ENCODE measurements at places on chromosomes 13 and 19. TPM values are rescaled to one million over a fixed set of nuclear protein-coding genes. Genes with fewer than 3 reads are reported as not detected.

ZNF460 gene
- 62.5 TPM for total RNA-seq

DNA sequence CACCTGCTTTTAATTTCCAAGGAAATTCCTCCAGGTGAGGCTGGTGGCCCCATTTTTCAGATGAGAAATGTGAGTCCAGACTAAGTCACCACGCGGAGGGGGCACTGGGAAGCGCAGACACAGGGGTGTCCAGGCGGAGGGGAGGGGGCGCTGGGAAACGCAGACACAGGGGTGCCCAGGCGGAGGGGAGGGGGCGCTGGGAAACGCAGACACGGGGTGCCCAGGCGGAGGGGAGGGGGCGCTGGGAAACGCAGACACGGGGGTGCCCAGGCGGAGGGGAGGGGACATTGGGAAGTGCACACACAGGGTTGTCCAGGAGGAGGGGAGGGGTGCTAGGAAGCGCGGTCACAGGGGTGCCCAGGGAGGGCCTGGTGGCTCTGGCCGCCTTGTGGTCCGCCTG, 3.5 kb downstream of the GRK1 start:
- DNase-seq: no peak

ZNF415 gene
- total RNA-seq: 0.51 TPM

DNA sequence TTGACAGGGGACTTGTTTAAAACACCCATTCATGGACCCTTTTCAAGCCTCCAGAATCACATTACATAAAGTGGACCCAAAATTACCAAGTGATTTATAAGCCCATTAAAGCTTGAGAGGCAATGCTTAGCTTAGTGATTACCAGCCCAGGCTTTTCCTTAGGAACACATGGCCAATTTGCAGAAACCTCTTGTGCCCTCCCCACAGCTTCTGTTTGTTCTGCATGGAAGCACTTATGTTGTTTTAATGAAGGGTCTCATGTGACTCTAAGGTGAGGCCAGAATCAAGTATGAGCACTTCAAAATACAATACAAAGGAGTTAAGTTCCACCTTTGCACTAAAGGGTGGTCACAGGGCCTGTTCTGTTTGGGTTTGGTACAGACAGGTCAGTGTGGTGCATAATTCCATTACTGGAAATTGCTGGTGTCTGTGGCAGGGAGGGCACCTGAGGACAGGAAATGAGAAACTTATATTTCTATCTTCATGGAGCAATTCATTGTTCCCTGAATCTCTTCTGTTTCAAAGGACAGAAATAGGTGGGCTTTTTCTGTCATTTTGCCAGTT, 15.3 kb downstream of the ZNF486 start:
- no peak for DNase-seq

DNA sequence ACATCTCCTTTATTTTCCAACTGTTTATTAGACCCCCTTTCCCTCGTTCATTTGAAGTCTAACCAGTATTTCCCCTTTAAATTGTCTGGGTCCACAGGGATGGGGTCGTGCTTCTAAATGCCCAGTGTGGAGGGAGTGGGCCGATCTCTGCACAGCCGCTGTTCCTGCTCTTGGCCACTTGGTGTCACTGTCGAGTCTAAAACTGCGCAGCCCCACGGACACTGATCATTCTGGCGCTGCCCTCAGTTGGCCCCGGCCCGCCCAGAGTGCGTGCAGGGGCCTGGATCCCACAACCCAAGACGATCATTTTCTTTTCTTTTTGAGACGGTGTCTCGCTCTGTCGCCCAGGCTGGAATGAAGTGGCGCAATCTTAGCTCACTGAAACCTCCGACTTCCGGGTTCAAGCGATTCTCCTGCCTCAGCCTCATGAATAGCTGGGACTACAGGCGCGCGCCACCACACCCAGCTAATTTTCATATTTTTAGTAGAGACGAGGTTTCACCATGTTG, 12.0 kb downstream of the WDR88 start:
- DNase-seq: peak; percentile 38

GRCh38 chr13:38636761-38637160, 50.1 kb upstream of the FREM2 start:
- DNase-seq: no peak

FGF14 gene
- total RNA-seq: not detected

- DNase-seq: no peak
Measured at GRCh38 chr13:114259374-114259773, 22.0 kb upstream of the UPF3A start.

TEX26 gene
- not detected for total RNA-seq

DYRK1B gene
- total RNA-seq: 7.4 TPM

KLF2 gene
- total RNA-seq: 8.2 TPM

BEST2 gene
- total RNA-seq: not detected

DNA sequence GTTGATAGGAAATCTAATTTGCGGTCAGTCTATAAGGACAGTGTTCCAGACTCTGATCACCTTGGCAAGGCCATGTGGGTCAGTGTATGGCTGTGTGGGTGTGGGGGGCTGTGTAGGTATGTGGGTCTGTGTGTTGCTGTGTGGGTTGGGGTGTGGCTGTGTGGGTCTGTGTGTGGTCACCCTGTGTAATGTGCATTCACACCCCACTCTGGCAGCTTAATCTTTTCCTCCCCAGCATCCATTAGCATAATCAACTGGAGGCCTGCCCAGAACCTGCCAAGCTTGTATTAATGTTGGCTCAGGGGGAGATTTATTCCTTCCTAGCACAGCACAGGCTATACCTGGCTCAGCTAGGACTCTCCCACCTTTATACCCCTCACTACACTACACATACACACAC, 203.2 kb downstream of the TUBA3C start:
- no peak for DNase-seq

TSHZ3 gene
- total RNA-seq: not detected

- DNase-seq: no peak
Measured at GRCh38 chr13:46630431-46631178, 77.6 kb downstream of the LRCH1 start.

DNA sequence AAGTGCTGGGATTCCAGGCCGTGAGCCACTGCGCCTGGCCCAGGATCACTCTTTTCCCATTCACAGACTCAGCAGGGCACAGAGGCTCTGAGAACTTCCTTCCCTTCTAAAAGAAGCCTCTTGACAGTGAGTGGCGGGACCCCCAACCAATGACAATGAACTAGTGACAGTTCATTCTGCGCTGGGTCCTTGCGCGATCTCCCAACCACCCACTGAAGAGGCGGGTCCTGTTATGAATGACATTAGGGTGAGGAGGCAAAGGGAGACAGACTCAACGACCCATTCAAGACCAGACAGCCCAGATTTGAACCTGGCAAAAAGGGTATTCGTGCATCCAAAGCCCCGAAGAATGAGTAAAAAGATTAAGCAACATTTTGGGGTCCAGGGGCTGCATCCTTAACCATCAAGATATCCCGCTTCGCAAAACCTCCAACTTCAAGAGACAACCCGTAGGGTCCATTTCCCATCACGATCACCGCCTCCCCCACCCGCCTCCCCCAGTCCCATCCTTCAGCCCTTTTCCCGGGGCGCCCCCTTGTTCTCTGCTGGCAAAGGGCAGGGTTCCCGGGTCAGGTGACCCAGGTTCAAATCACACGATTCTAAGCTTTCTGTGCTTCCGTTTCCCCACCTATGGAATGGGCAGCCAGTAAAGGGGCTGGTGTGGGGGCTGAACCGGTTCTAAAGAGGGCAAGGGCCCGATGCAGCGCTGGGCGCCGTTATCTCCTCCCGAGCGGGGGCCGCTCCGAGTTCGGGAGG, 719 bp downstream of the SUGP2 start:
- DNase-seq: peak; percentile 95

CEACAM4 gene
- total RNA-seq: not detected

SLC10A2 gene
- not detected for total RNA-seq

DNA sequence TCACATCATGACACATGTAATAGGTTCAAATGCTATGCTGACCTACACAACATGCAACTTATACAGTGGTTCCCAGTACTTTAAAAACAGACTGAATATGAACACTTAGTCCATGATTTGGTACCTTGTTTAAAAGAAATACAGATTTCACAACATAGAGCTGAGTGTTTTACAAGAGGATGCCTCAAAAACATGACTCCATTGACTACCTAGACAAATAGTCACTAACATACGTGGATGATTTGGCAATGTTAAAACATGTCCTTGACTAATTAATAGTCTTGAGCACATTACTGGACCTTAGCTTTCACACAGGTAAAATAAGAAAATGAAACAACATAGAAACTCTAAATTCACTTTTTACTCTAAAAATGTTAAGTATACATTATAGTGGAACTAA, 300.1 kb downstream of the DIAPH3 start:
- no peak for DNase-seq

DNA sequence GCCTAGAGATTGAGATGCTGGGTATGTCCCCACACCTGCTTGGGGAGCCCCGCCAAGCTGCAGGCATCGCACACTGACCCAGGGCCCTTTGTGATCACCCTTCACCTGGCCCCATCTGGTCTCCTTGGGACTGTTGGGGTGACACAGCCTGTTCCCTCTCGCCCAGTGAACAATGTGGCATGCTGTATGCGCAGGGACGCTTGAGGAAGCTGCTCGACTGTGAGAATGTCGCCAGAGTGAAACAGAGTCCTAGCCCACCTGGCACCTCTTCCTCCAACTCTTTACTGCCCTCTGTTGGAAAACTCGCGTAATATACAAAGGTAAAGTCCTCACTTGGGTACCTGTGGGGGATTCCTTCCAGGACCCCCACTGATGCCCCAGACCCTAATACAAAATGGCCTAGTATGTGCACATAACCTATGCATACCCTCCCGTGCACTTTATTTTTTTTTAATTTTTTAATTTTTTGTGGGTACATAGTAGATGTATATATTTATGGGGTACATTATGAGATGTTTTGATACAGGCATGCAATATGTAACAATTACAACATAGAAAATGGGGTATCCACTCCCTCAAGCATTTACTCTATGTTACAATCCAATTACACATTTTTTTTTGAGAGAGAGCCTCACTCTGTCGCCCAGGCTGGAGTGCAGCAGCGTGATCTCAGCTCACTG, 9.0 kb downstream of the BLOC1S3 start:
- peak; percentile 83 for DNase-seq

DNA sequence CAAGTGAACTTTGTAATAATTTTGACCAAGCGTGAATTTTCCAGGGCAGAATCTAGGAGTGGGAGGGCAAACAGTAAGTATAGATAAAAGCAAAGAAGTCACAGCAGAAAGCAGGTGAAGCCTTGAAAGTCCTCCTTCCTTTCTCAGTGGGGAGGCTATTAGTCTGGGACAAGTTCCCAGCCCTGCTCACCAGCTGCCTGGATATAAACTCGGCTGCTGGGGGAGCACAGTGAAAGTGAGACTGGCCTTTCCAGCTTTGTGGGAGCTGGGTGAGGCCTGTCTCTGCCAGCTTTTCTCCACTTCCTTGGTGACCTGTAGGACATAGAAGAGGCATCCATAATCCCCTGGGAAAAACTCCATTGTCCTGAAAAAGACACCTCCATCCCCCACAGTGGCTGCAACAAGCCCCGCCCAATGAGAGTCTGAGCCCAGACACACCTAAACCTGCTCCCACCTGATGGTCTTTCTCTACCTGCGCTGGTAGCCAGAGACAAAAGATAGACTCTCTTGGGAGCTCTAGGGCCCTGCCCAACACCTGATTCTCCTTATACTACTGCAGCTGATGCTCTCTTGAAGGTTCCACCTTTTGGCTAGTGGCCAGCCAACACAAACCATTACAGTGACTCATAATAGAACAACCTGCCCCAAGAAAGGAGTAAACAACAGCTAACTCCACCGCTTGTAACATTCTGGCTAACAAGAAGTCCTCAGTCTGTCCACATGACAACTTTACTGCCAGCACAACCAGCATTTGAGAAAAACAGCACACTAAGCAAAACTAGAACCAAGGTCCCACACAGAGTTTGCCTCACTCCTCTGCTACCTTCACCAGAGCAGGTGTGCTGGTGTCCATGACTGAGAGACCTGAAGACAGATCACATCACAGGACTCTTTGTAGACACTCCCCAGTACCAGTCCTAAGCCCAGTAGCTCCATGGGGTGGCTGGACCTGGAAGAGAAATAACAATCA, 252.2 kb upstream of the SLITRK6 start:
- DNase-seq: no peak

DNA sequence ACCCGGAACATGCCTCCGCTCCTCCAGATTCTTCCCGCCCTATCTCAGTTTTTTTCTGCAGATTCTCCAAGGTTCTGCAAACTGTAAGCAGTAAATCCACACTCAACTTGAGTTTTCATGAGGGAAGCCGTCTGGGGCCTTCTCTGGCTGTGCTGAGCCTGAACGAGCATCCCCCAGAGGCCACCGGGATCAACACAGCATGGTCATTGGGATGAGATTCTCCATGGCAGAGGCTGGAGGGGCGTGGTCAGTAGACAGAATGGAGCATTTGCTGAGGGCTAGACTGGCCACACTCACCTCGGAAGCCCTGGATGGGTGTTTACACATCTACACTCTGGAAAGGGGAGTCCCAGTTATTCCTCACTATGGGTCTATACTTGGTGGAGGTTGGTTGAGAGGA, 2.3 kb upstream of the LILRA4 start:
- no peak for DNase-seq

DNA sequence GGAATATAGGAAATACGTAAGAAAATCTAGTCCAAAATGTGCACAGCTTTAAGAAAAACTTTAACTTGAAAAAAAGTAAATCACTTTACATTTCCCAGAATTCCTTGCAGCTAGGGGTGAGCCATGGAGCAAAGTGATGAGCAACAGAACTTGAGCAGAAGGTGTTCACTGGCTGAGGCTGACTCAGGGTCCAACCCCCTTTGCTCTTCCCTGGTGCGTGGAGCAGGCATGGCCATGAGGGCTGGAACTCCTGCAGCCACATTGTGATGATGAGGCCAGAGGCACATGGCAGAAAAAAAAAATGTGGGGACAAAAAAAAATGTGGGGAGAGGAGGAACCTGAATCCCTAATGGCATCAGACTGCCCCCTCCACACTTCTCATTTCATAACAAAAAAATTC, 9.9 kb upstream of the PLA2G4C start:
- no peak for DNase-seq

DNA sequence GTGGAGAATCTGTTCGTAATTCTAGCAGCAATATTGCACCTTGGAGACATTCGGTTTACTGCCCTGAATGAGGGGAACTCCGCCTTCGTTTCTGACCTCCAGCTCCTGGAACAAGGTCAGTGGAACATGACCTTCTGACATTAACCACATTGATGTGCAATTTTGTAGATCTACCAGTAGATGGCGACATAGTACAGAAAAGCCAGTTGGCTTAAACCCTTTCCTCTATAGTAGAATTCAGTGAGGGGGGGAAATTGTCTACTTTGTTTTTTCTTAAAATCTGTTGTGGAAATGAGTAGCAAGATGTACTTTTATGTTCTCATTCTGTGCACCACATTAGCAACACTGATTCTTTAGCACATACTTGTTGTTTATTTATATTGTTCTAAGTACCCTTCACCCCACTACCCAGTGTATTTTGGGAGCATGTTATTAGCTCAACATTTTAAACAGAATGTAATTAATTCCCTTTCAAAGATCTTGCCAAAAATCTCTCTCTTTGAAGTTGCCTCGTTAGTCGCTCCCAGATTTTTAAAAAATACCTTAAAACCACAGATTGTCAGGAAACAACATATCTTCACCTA, 332.2 kb downstream of the MYO16 start:
- DNase-seq: peak; percentile 47

- no peak for DNase-seq
Measured at GRCh38 chr13:80039000-80039399, 301.9 kb downstream of the SPRY2 start.

GRCh38 chr13:46314587-46314986, 72.5 kb downstream of the RUBCNL start:
- no peak for DNase-seq

OVOL3 gene
- total RNA-seq: not detected

- peak; percentile 93 for DNase-seq
Measured at GRCh38 chr19:48965806-48966540, 864 bp downstream of the FTL start.
